HuH-7 (cell line): ENCODE measurements at places on chromosomes 1 and 21.
A peak's percentile ranks its signal among the peaks of the same experiment; 100 is the strongest.

- no peak for DNase-seq
These were observed 228.2 kb downstream of the KIF26B start for GRCh38 chr1:245382981-245383380.

DNA sequence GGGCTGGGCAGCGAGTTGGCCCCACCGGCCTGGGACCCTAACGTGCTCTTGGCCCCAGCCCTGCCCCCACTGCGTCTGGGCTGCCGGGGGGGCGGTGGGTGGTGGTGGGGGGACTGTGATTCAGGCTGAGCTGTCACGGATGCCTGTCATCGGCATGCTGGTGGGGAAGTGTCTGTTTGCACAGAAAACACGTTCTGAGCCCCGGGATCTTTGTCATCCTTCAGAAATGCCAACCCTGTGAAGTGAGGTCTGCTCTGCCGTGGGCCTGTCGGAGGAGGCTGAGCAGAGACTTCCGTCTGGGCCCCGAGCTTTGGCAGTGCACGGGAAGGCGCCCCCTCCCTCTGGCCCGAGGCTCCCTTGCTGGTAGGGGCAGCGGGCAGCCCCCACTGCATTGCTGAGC lies 24.3 kb upstream of the PLCH2 start:
- no peak for DNase-seq

- DNase-seq: no peak
These were observed 27.3 kb upstream of the ZNF362 start for GRCh38 chr1:33228935-33229487.

DNA sequence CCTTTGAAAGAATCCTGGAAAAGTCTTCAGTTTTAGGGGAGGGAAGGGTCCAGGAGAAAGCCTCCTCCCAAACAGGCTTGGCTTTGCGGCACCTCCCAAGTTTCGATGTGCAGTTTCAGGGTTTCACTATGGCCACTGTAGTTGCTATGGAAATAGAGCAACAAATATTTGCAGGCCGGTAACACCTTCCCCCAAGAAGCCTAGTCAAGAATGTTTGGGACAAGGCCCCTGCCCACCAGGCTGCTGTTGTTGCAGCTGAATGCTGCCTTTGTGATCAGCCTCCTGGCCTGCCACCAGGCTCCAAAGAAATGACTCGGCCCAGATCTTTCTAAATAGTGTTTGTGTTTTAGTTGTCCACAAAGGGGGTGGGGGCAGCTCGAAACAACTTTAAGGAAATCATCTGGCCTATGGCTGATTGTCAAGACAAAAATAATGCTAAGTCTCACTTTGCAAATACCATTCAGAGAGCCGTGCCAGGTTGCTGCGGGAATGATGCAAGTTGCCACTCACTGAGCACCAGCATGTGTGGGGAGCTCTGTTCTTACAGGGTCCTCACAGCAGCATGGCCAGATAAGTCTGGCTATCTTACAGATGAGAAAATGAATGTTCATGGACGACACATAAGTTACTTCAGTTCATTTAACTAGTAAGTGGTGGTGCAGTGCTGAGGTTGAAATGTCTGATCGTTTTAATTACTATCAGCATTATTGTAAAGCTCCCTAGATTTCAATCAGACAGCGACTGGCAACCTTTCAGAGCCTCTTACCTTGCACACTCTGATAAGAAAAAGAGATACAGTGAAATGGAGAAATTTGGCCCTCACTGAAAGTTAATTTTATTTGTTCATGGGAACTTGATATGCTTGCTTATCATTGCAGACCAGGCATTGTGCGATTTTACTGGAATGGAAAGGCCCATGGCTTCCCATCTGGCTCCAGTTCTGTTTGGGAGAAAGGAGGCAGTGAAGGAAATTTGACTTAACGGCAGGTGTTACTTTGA lies 91.2 kb upstream of the JUN start:
- DNase-seq: no peak

- DNase-seq: no peak
These were observed 51.0 kb downstream of the PSMG1 start for GRCh38 chr21:39132248-39132647.

GRCh38 chr1:201507360-201507675 lies 395 bp upstream of the CSRP1 start:
- DNase-seq: no peak

GRCh38 chr1:12572522-12572921 lies 45.5 kb downstream of the DHRS3 start:
- no peak for DNase-seq

DNA sequence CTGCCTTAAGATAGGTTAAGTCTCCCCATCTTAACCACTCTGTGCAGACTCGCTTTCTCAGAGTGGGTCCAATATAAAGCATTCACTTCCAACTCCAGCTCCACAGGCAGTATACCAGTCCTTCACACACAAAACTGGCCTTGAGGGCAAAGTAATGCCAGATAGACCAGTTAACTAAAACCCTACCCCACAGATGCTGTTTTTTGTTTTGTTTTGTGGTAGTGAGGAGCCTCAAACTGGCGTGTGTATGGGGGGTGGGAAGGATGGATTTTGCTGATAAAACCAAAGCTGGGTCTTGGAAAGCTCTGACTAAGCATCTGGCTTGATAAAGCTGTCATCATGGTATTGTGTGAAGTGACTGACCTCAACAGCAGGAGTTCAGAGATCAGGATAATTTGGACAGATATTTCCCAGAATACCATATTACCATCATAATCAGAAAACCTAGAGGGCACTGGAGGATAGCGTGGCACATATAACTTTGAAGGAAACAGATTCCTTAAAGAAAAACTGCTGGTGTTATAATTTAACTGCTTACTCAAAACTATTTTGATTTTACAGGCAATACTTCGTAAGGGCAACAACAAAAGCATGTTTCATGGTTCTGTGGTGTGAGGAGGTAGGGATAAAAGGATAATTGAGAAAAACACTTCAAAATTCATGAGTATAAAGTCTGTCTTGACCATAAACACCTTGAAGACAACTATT lies 29.6 kb upstream of the CPLANE2 start:
- DNase-seq: no peak

DNA sequence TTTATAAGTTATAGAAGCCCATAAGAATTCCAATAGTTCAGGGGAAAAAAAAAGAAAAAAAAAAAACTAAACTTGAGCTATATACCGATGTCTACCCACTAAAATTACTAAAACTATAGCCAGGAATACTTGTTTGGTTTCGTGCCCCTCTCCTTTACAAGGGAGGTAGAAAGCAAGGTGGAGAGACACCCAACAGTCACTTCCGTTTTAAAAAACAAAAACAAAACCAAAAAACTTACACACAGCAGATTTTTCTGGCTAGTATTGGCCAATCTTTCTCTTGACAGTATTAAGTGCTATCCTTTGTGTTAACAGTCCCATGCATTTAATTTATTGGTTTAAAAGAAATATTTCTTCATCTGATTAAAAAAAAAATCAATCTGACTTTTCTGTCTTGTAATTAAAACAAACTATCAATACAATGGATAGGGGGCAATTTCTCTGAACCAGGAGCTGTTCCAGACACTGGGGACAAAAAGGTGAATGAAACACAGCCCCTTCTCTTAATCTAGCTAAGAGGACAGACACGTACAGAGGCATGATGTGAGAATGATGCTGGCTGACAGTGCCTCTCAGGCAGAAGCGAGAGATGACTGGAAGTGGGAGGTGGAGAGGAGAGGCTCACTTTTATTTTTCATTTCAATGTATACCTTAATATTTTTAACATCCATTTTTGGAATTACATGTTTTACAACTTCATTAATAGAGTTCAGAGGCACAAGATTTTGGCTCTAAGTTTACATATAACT lies 214.8 kb downstream of the RERE start:
- no peak for DNase-seq

DNA sequence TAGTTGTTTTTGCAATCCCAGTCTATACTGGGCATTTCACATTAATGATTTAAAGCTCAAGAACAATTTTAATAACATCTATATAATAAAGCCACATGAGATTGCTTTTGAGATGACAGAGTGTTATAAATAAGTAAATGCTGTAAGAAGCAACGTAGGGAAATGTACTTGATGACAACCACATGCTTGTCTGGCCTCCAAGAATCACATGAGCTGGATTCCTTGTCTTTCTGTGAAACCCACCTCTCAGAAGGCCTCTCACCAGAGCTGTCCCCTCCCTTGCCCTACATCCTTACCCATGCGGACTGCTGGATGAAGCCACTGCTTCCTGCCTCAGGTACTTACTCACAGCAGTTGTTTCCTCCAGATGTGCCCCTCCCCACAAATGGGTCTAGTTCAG lies 145.1 kb upstream of the CTTNBP2NL start:
- DNase-seq: no peak

- DNase-seq: no peak
These were observed 23.2 kb downstream of the NUAK2 start for GRCh38 chr1:205298191-205298994.

DNA sequence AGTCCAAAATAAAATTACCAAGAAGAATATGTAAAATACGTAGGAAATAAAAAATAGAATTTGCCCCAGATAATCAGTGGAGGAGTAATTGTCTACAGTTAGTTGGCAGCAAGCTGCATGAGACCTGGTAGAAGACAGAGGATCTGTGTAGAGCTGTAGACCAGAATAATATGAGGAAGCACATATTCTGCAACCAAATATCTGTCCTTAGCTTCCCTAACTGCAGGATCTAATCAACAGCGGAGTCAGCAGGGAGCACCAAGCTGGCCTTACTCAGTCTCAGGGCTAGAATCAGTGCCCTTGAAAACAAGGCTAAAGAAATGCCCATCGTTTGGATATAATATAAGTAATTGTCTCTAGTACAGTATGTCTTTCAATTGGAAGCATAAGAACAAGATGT lies 6.1 kb upstream of the GCSAML start:
- no peak for DNase-seq

GRCh38 chr1:111615870-111616715 lies 3.5 kb upstream of the RAP1A start:
- no peak for DNase-seq

GRCh38 chr1:87369736-87370478 lies 41.2 kb downstream of the LMO4 start:
- DNase-seq: no peak

GRCh38 chr1:159014003-159014571 lies 4.4 kb downstream of the IFI16 start:
- no peak for DNase-seq

GRCh38 chr1:159916242-159917051 lies 8.9 kb downstream of the TAGLN2 start:
- DNase-seq: peak; percentile 52

- no peak for DNase-seq
These were observed 12.8 kb upstream of the NRIP1 start for GRCh38 chr21:15077529-15078145.

DNA sequence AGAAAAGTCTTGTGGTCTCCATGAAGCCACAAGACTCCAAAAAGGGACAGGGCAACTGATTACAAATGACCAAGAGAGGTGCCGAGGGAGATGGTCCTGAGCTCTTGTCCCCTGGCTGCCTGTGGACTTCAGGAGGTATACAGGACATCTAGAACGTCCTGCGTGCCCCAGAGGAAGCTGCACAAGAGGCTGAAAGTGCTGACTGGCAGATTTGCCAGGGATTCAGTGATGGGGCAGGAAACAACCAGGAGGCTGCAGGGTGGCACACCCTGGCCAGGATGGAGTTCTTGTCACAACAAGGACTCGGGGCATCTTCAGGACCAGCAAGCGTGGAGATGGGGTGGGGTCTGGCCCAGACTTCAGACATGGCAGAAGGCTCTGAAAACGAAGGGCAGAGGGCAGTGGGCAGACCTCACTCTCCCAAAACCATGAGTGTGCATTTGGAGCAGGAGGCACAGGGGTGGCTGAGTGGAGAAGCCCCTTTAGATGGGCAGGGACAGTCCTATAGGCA lies 13.4 kb upstream of the PKP1 start:
- DNase-seq: no peak

DNA sequence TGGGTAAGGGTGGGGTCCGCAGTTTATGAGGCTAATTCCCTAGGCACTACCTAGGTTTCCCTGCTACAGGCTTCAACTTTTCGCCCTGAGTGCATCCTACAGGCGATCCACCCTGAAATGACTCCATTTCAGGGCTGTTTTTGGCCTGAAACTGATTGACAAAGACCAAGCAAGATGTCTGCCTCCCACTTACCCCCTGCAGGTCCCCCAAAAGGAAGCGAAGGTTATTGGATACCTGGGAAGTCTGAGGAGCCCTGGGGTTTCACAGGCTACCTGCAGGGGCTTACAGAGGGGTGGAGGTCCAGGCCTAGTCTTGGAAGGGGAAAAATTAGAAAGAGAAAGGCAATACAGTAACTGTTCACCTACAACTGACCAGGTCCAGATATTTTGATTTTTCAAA lies 3.3 kb upstream of the TBX15 start:
- DNase-seq: no peak

DNA sequence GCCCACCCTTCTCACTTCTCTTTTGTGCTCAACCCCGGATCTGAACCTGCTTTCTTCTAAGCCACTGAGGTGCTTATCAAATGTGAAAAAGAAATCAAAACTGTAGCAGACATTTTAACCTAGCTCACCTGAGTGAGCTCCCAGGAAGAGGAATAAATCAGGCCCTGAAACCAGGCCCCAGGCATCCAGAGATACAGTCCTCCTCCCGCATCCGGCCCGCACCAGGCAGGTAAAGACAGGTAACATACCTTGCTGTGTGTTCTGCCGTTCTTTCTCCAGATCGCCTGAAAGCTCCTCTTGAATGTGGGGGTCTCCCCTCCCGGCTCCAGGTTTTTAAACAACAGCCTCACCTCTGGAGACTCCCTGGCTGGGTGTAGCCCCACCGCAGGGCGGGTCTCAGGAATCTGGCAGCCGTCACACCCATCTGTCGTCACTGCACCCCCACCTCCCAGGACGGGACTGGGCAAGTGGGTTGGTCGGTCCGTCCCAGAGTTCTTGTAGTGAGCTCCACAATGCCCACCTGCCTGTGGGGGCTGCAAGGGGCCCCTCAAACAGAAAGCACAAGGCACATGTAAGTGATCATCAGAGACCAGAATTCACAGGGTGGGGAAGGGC lies at the start of gene LAMB3:
LAMB3 (minus strand) TSS at position 305 of the 615 bp plus-strand sequence. CDS start 1,481 bp downstream, outside the sequence.
- no peak for DNase-seq

DNA sequence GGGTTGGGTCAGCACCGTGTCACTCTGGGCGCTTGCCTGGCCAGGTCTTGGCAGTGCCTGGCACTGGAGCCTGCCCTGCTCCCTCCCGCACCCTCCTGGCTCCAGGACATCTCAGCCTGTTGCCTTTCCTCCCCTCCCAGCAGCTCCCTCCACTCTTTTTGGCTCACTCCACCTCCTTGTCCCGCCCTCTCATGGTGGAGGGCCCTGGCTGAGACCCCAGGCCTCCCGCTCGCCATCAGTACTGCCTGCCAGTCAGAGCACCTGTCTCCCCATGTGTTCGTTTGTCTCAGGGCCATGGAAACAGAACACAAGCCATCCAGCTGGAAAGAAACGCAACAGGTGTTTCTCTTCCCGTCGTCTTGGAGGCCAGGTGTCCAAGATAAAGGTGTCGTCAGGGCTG lies 61.0 kb downstream of the B3GALT5 start:
- no peak for DNase-seq
